Caki2 (cell line): ENCODE measurements at places on chromosomes 12 and 14. TPM values are rescaled to one million over a fixed set of nuclear protein-coding genes. Genes with fewer than 3 reads are reported as not detected.
A peak's percentile ranks its signal among the peaks of the same experiment; 100 is the strongest.

The LRRC9 gene
- not detected in 2 replicates for total RNA-seq

The SIX4 gene
- total RNA-seq, result 3.5 and 4.8 TPM in 2 replicates

The PLEKHG7 gene
- total RNA-seq, result not detected in 2 replicates

The ADAMTS20 gene
- not detected in 2 replicates for total RNA-seq

DNA sequence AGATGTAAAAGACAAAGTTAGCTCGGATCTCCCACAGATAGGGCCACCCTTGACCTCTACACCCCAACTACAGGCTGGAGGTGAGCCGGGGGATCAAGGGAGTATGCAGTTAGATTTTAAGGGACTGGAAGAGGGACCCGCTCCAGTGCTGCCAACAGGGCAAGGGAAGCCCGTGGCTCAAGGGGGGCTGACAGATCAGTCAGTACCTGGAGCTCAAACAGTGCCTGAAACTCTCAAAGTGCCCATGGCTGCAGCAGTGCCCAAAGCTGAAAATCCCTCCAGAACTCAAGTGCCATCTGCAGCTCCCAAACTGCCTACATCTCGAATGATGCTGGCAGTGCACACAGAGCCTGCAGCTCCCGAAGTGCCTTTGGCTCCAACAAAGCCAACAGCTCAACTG is 10.4 kb downstream of the NYNRIN start:
- DNase-seq, result no peak

DNA sequence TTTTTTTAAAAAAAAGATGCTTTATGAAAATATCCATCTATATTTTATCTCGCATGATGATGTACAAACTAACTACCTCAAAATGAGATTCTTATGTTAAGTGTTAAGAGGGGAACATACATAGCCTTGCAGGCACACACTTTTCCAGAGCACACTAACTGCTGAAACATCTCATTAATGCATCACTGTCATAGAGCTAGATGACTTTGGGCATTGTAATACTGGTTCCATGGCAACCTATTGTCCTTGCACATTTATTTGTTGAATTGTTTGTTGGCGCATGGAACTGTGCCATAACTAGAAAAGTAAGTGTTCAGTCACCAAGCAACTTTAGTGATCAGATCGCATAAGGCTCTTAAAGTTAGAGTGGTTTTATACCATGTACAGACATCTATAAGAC is 348.3 kb downstream of the GALC start:
- no peak for DNase-seq

GRCh38 chr12:110913119-110914056 is 7.0 kb downstream of the MYL2 start:
- no peak for DNase-seq

DNA sequence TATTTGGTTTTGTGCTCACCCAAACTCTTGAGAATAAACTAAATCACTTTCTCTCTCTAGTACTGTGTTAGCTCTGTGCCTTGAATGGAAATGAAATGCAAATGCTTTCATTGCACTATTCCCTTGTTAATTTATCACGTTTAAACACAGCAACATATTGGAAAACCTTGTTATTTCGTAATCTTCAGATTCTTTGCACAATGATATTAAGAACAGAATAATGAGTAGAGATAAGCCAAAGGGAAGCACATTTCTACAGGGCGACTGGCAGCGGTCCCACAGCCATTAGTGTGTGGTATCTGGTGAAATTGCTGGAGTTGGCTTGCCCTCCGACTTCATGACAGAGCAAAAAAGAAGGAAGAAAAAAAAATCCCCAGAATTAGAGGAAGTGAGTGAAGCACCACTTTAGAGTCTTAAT is 166.1 kb upstream of the E2F7 start:
- peak; percentile 14 for DNase-seq

GRCh38 chr12:102954134-102954533 is 3.3 kb upstream of the ASCL1 start:
- DNase-seq, result no peak

DNA sequence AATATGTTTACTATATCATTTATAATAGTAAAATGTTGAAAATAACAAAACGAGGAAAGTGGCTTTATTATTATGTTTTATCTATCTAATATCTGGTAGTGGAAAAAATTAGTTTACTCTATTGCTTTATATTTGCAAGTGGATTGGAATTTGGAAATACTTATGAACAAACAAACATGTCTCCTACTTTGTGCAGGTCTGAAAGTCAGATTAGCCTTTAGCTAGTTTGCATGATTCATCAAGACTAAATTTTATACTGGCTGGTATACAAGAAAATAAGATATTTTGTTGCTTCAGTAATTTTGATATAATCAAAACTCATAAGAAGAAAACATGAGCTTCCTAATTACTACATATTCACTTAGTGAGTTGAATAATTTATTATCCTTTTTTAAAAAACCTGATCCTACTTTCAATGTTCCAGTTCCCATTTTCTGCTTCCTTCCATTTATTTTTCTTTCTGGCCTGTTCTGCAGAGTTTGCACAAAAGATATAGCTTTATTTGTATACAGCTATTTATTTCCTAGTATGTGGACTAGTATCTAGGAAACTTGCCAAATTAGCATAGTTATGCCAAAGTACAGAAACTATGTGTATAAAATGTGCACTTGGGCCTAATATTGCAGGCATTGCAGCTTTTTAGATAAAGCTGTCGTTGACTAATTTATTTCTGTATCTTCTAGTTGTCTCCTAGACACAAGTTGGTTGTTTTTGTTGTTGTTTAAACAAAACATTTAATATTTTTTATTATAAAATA is 122.0 kb downstream of the AKAP6 start:
- no peak for DNase-seq

DNA sequence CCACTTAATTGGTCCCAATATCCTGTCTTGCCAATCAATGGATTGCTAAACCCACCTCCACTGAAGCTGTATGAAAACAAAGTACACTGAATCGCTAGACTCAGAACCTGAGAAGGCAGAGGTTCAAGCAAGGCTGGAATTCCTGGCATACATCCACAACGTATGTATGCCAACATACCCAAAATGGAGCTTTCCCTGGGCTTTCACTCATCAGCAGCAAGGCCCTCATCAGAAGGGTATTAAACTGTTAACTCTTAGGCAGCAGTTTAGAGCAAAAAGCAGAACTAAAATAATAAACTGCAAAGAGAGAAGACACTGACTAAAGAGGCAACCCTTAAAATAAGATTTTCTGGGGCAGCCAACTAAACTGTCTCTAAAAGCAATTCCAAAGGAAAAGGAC is 13.6 kb downstream of the MED13L start:
- no peak for DNase-seq

DNA sequence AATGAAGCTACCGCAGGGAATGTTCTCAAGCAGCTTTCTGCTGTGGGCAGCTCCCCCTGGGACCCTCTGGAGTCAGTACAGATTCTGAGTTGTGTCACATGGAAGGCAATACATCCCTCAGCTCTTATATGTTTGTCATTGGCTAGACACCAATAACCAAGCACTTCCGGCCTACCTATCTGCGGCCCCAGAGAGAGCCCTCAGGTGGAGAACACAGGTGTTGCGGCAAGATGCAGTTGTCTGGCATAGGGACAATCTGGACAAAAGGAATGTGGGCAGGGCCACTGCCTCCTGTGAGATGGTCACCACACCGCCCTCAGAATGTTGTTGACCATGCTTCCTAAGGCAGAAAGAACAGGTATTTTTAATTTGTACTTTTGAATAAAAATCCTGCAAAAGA is 118.7 kb downstream of the BRMS1L start:
- DNase-seq, result peak; percentile 10

- no peak for DNase-seq
These were observed 30.1 kb downstream of the LRFN5 start for GRCh38 chr14:41636492-41637392.
